ENCODE measurements at places on chromosomes 5 and 9.

- no peak overlapping the region for H3K27ac ChIP-seq
- DNase-seq: peak; percentile 7
- no peaks in the 10 kb centered on the region for H3K4me1 ChIP-seq
- H3K4me3 ChIP-seq: no peak overlapping the region
These were observed 366.0 kb downstream of the HTR1A start for GRCh38 chr5:63596254-63596653.

- H3K27ac ChIP-seq: no peak overlapping the region
- no peaks in the 10 kb centered on the region for H3K4me1 ChIP-seq
- no peaks in the 10 kb centered on the region for H3K27me3 ChIP-seq
- no peaks in the 10 kb centered on the region for H3K36me3 ChIP-seq
- DNase-seq: no peak
- H3K4me3 ChIP-seq: no peak overlapping the region
These were observed 27.6 kb downstream of the MBLAC2 start for GRCh38 chr5:90446961-90447360.

GRCh38 chr5:112492291-112492690 is 73.2 kb upstream of the EPB41L4A start:
- no peaks in the 10 kb centered on the region for H3K27me3 ChIP-seq
- no peaks in the 10 kb centered on the region for H3K4me1 ChIP-seq
- H3K27ac ChIP-seq: no peak overlapping the region
- H3K4me3 ChIP-seq: no peak overlapping the region

DNA sequence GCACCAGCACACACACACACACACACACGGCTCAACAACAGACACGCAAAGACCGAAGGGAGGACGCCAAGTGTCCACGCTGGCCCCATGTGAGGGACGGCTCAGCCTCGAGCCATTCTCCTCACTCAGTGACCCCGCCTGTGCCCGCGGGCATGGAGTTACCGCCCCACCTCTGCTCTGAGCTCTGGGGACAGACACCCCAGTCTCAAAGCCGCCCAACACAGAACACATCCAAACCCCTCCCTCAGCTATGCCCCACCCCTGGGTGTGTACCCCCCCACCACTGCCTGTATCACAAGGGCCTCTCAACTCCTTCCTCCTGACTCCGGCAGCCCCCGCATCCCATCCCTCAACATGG is 81.2 kb downstream of the CAMSAP1 start:
- peaks cover 10% of the 10 kb centered on the region for H3K36me3 ChIP-seq
- H3K4me1 ChIP-seq: no peaks in the 10 kb centered on the region
- no peaks in the 10 kb centered on the region for H3K27me3 ChIP-seq
- H3K27ac ChIP-seq: no peak overlapping the region

GRCh38 chr5:172713113-172713808 is 57.7 kb downstream of the DUSP1 start:
- H3K27ac ChIP-seq: no peak overlapping the region
- no peaks in the 10 kb centered on the region for H3K4me1 ChIP-seq
- no peak for DNase-seq
- no peaks in the 10 kb centered on the region for H3K36me3 ChIP-seq

GRCh38 chr9:4755026-4755609 is 14.1 kb upstream of the AK3 start:
- no peak overlapping the region for H3K4me3 ChIP-seq
- no peak for DNase-seq
- no peaks in the 10 kb centered on the region for H3K27me3 ChIP-seq
- no peak overlapping the region for H3K27ac ChIP-seq
- H3K4me1 ChIP-seq: no peaks in the 10 kb centered on the region

- no peaks in the 10 kb centered on the region for H3K4me1 ChIP-seq
- H3K36me3 ChIP-seq: no peaks in the 10 kb centered on the region
- H3K27me3 ChIP-seq: no peaks in the 10 kb centered on the region
- no peak overlapping the region for H3K4me3 ChIP-seq
- no peak for DNase-seq
- H3K27ac ChIP-seq: no peak overlapping the region
These were observed 464.7 kb upstream of the KLF4 start for GRCh38 chr9:107954312-107954711.

GRCh38 chr5:155844542-155844941 is 482.4 kb upstream of the SGCD start:
- no peaks in the 10 kb centered on the region for H3K27me3 ChIP-seq
- H3K4me3 ChIP-seq: no peak overlapping the region

DNA sequence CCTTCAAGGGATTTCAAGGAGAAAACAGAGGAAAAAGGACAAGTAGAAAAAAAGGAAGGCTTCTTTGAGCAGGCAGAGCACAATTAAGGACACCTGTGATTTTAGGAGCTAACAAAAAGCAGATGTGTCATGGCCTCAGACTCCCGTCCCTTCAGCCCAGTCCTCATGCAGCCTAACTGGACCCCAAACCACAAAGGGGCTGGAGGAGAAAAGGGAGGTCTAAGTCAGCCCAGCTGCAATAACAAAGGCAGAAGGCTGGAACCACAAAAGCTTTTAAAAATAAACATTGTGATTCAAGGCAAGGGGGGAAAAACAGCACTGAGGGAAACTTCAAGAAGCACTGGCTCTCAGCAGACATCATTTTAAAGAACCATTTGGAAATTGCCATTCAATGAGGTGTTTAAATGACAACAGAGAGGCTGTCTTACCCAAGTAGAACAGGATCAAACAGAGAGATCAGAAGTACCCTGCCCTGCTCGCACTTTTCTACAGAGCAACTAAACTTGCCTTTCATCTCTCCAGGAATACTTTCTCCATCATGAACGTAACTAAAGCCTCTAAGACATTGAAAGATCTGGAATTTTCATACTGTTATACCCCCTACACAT is 89.3 kb downstream of the SEMA5A start:
- DNase-seq: no peak
- H3K27me3 ChIP-seq: no peaks in the 10 kb centered on the region
- H3K4me3 ChIP-seq: no peak overlapping the region
- peak overlapping the region; percentile 54 for H3K27ac ChIP-seq
- H3K36me3 ChIP-seq: no peaks in the 10 kb centered on the region

DNA sequence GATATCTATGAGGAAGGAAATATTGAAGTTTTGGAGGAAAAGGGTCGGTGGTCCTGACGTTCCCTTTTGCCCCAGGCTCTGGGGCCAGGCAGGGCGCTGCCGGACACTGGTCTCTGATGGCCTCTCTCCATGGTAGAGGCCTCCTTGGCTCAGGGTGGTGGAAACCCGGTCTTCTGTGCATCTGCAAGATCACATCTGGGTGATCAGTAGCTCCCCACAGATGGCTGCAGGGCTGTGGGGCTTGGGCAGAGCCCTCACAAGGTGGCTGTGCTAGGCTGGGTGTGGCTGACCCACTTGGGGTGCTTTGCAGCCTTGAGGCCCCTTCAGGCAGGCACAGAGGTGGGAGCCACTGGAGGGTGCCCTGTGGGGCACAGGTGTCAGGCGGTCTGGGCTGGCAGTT is 53.9 kb upstream of the RNU6ATAC start:
- H3K27me3 ChIP-seq: no peaks in the 10 kb centered on the region
- H3K36me3 ChIP-seq: no peaks in the 10 kb centered on the region
- no peaks in the 10 kb centered on the region for H3K4me1 ChIP-seq
- no peak overlapping the region for H3K27ac ChIP-seq
- no peak overlapping the region for H3K4me3 ChIP-seq

DNA sequence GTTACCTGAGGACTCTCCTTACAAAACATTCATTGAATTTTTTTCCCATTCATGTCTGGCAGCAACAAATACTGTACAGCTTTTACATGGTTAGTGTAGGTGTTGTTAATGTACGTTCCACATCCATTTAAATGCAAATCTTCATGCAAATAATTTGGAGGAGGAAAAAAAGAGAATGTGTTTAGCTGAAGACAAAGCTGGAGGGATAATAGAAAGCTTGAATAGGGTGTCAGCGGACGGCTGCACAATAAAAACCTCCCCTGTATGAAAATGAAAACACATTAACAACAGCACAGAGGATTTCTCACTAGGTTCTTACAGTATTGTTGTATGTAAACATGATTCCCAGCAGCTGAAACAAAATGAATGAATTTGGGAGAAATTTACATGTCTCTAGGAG is 231.5 kb downstream of the ZNF608 start:
- H3K36me3 ChIP-seq: no peaks in the 10 kb centered on the region
- DNase-seq: no peak
- H3K27me3 ChIP-seq: no peaks in the 10 kb centered on the region

- H3K4me1 ChIP-seq: no peaks in the 10 kb centered on the region
- no peak for DNase-seq
- no peaks in the 10 kb centered on the region for H3K36me3 ChIP-seq
- H3K27me3 ChIP-seq: no peaks in the 10 kb centered on the region
These were observed 228.8 kb downstream of the ARRDC3 start for GRCh38 chr5:91154338-91154737.

DNA sequence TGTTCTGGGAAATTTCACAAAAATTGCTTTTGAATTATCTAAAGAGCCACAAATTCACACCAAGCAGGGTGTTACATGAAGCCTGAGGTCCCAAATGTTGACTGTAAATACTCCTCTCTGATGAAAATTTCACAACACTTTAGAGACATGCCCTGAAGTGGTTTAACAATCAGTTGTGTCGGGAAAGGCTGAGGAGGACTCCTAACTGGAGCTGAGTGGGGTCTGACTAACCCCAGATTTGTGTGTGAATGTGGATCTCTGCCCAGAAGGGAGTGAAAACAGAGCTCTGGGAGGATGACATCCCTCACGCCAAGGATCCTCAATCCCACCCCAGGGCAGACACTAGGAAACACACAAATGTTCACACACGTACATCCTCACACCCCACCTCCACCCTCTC is 31.1 kb upstream of the GRXCR2 start:
- H3K27me3 ChIP-seq: no peaks in the 10 kb centered on the region
- H3K4me3 ChIP-seq: no peak overlapping the region
- no peak for DNase-seq

- no peaks in the 10 kb centered on the region for H3K36me3 ChIP-seq
- H3K4me3 ChIP-seq: no peak overlapping the region
- DNase-seq: no peak
- no peaks in the 10 kb centered on the region for H3K27me3 ChIP-seq
- H3K27ac ChIP-seq: no peak overlapping the region
- no peaks in the 10 kb centered on the region for H3K4me1 ChIP-seq
These were observed 116.5 kb upstream of the PHYKPL start for GRCh38 chr5:178349075-178349511.

- no peaks in the 10 kb centered on the region for H3K4me1 ChIP-seq
- H3K27ac ChIP-seq: no peak overlapping the region
- H3K27me3 ChIP-seq: peaks cover 8% of the 10 kb centered on the region
- no peaks in the 10 kb centered on the region for H3K36me3 ChIP-seq
- H3K4me3 ChIP-seq: no peak overlapping the region
These were observed 158.9 kb downstream of the RMI1 start for GRCh38 chr9:84139296-84140070.

GRCh38 chr9:132583584-132584304 is 1.3 kb downstream of the BARHL1 start:
- H3K4me3 ChIP-seq: no peak overlapping the region
- DNase-seq: no peak
- H3K4me1 ChIP-seq: no peaks in the 10 kb centered on the region
- peaks cover 90% of the 10 kb centered on the region for H3K27me3 ChIP-seq
- H3K27ac ChIP-seq: no peak overlapping the region

DNA sequence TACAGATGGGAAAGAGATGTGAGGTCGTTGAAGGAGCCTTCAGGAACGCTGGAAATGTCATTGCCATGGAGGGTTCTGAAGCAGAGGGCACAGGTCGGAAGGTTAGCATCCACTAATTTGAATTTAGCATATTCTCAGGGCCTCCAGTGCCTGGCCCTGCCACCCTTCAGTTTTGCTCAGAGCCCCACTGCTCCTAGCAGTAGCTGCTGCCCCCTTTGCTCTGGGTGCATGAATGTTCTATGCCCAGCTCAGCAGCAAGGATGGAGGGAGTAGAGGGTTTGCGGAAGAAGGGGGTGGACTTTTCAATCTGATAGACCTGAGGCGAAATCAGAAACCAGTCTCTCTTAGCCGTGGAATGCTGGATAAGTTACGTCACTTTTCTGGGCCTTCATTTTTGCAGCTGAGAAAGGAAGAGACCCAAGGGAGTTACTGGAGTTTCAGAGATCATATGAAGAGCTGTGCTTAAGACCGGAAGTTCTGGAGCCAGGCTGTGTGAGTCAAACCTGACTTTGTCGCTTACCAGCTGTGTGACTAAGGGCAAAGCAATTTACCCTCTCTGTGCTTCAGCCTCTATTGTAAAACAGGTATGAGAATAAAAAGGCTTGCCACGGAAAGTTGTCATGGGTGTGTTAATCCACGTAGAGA is 133.2 kb upstream of the PANK3 start:
- no peaks in the 10 kb centered on the region for H3K36me3 ChIP-seq
- DNase-seq: peak; percentile 83

DNA sequence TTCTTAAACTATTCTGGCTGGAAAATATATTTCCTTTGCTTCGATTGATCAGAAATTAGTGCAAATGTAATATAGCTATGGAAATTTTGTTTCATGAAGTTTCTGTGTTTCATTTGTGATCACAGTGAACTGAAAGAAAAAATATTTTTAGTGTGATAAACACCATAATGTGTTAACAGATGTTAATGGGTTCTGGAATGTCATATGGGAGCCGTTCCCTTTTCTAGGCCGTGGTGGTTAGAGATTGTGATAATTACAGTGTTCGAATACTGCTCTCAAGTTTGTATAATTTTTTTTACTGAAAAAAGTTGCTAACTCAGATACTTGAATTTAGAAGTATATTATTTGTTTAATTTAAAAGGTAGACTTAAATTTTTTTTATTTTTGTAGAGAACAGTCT is 19.3 kb downstream of the GAPVD1 start:
- H3K4me3 ChIP-seq: no peak overlapping the region
- H3K27ac ChIP-seq: no peak overlapping the region
- DNase-seq: no peak

GRCh38 chr5:4020400-4020799 is 424.8 kb downstream of the IRX1 start:
- H3K27ac ChIP-seq: no peak overlapping the region
- no peaks in the 10 kb centered on the region for H3K36me3 ChIP-seq
- no peak for DNase-seq
- H3K4me3 ChIP-seq: no peak overlapping the region
- H3K4me1 ChIP-seq: no peaks in the 10 kb centered on the region

- H3K4me3 ChIP-seq: no peak overlapping the region
- H3K27me3 ChIP-seq: no peaks in the 10 kb centered on the region
- no peak overlapping the region for H3K27ac ChIP-seq
- peak; percentile 32 for DNase-seq
- H3K36me3 ChIP-seq: no peaks in the 10 kb centered on the region
These were observed 40.9 kb downstream of the STX17 start for GRCh38 chr9:99947395-99947794.

- no peak overlapping the region for H3K4me3 ChIP-seq
- no peak for DNase-seq
- H3K4me1 ChIP-seq: no peaks in the 10 kb centered on the region
- no peaks in the 10 kb centered on the region for H3K27me3 ChIP-seq
These were observed 53.4 kb upstream of the ROR2 start for GRCh38 chr9:92003308-92004044.

GRCh38 chr9:15371448-15371845 is 51.2 kb upstream of the SNAPC3 start:
- DNase-seq: no peak
- no peaks in the 10 kb centered on the region for H3K36me3 ChIP-seq
- no peak overlapping the region for H3K4me3 ChIP-seq
